ENCODE measurements at places on chromosomes 1 and 21.

GRCh38 chr1:229117664-229118300 lies 153.1 kb upstream of the RAB4A start:
- no peak for DNase-seq

DNA sequence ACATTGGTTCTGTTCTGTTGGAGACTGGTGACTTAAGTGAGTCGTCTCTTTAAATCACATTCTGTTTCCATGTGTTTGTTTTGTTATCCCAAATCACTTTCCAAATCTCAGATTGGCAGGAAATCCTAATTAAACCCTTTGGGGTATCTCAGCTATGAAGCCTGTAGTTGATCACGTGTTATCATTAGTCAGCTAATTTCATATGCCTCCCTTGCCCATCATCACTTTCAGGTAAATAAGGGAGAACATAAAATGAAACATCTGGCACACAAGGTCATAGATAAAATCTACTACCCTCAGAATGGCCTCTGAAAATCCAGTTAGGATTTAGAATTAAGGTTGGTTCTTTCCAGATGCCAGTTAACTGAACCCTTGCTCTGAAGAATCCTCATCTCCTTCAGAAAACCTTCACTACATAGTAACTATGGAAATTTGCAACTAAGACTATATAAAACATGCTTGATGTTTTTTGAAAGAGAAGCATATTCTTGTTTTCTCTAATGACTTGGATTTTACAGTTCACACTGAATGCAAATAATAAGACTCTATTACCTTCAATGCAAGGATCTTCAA lies 401.5 kb downstream of the DSCAM start:
- no peak for DNase-seq

DNA sequence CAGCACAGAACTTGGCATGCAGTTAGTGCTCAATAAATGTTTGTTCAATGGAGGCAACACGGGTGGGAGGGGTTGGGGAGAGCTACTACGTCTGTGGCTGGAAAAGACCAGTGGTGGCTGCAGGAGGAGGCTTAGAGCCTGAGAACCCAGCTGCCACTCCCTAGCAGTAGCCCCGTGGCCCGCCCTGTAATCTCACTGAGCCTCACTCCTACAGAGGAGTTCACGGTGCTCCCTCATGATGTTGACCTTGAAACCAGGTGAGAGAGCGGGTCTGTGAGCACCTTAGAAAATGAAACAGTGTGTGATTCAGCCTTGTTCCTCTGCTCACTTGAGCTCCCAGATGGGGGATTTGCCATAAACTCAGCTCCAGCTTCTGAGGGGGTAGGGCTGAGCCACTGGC lies 299.6 kb downstream of the NPHP4 start:
- no peak for DNase-seq

DNA sequence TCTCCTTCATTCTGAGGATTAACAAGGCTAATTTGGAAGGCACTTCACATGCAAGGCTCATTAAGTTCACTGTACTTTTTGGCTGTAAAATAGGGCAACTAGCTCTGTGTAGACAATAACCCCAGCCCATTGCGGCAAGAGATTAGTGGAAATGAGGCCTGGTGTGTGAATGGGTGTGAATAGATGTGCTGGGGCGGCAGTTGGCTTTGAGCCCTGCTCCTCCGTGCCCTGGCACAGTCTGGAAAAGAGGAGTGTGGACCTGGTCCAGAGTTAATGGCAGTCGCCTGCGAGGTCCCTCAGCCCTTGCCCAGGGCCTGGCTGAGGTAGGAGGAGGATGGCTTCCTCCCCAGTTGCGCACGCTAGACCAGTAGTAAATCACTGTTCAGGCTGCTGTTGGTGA lies 4.8 kb downstream of the KISS1 start:
- no peak for DNase-seq

DNA sequence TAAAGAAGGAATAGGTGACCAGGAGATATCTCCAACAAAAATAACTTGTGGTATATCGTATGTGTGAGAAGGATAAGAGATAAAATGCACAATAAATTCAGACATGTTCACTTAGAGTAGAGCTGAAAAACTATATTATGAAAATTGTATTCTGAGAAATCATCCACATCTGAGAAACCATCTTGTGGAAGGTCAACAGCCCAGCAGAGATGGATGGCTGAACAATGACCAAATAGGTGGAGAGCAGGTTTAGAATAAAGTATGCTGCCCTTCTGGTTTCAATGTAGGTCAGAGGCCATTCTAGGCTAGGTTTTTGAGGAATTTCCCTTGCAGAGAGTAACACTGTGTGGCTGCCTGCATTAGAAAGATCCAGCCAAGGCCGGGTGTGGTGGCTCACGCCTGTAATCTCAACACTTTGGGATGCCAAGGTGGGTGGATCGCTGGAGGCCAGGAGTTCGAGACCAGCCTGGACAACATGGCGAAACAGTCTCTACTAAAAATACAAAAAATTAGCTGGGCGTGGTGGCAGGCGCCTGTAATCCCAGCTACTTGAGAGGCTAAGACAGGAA lies 8.8 kb upstream of the UAP1 start:
- no peak for DNase-seq

DNA sequence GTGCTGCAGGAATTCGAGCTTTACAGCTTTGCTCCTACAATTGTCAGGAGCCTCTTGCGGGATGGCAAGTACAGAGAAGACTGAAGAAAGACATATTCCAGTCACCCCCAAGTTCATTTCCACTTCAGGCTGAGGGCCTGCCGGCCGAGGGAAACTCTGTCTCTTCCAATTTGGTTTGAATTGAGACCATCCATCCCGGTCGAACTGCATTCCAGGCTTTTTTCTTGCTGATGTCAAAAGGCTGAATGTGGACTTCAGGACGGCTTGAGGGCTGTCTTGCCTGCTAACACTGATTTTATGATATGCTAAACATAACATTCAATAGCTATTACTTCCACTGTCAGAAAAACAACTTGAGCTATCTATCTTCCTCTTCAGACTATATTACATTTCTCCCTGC lies 79.8 kb upstream of the PLXNA2 start:
- no peak for DNase-seq

DNA sequence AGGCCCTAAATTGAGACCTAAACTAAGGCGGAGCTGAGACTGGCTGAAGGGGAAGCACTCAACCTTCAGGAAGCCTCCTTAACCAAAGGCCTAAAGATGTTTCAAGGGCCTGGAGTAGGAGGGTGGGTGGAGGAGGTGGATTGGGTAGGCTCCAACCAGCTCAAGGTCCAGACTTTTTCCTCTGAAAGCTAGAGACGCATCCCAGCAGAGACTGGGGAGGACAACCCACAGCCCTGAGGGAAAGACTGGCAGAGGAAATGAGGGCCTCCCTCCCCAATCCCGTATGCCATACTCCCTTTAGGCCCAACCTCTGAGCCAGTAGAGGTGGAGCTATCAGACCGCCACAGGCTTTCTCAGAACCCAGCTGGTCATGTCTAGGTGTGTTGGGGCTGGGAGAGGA lies 1.1 kb downstream of the ECM1 start:
- no peak for DNase-seq

DNA sequence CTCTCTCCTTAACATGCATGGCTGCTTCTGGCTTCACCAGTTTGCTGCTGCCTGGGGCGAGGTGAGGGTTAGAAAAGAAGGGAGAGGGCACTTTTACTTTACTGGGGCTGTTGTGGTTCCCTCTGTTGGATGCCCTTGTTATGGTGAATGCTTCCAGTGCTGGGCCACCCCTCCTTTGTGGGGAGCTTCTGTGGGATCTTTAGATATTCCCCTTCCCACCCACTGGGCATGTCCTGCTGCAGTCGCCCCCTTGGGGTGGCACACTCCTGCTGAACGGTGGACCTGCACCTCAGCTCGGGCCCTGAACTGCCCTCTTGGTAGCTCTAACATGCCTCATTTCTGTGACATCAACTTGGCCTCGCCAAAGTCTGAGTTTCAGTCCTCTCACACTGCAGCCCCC lies 6.0 kb downstream of the TNN start:
- DNase-seq, result no peak

GRCh38 chr1:116368241-116368640 lies 4.8 kb upstream of the ATP1A1 start:
- DNase-seq, result no peak
